ENCODE measurements at places on chromosomes 5 and 9. TPM values are rescaled to one million over a fixed set of nuclear protein-coding genes. Genes with fewer than 3 reads are reported as not detected.

Gene NR3C1
- total RNA-seq, result 39.2 TPM

Gene GDNF
- 0.39 TPM for total RNA-seq

Gene SOHLH1
- total RNA-seq, result not detected

Gene SGCD
- 7.0 TPM for total RNA-seq

Gene NUTM2G
- not detected for total RNA-seq

Gene NPDC1
- total RNA-seq, result 25.2 TPM

Gene PTBP3
- total RNA-seq, result 18.9 TPM

Gene PLAC8L1
- not detected for total RNA-seq

All from epithelial cell of alveolus of lung (primary cell).